ELF-1 (cell line): ENCODE measurements at places on chromosomes 5 and 9.

- peak; percentile 46 for DNase-seq
These were observed 1257.8 kb downstream of the MAT2B start for GRCh38 chr5:164763206-164763605.

- DNase-seq = no peak
These were observed 131.8 kb downstream of the EFNA5 start for GRCh38 chr5:107538805-107539445.

- DNase-seq = no peak
These were observed 52.4 kb downstream of the MRPL36 start for GRCh38 chr5:1747079-1747802.

GRCh38 chr9:78296201-78296892, 578 bp upstream of the PSAT1 start:
- peak; percentile 81 for DNase-seq

DNA sequence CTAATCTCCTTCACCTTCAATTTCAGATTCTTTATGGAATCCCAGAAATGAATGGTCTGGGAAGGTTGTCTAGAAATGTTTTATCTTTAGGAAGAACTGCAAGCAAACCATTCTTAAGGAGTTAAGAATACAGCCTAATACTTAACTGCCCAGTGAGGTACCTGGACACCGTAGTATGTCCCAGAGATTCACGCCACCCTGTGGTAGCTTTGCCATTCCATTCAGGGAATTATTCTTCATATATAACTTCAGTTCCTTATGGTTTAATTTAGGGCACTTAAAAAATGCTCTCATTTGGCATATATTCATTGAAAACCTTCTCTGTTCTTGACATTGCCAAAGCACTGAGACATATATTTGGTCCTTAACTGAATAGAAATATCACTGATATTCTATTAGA, 49.7 kb downstream of the ACTBL2 start:
- no peak for DNase-seq

- no peak for DNase-seq
These were observed 35.3 kb downstream of the ERBIN start for GRCh38 chr5:65961633-65962032.

GRCh38 chr5:135371622-135372232, 27.3 kb downstream of the MACROH2A1 start:
- no peak for DNase-seq
